ENCODE measurements at places on chromosomes 7 and 10. TPM values are rescaled to one million over a fixed set of nuclear protein-coding genes. Genes with fewer than 3 reads are reported as not detected.

NKX1-2 gene
- not detected for total RNA-seq

LRIT1 gene
- total RNA-seq: not detected

ABCB8 gene
- total RNA-seq: 19.0 TPM

RET gene
- not detected for total RNA-seq

ZNF488 gene
- total RNA-seq: not detected
